ENCODE measurements at places on chromosomes 11 and 22.

DNA sequence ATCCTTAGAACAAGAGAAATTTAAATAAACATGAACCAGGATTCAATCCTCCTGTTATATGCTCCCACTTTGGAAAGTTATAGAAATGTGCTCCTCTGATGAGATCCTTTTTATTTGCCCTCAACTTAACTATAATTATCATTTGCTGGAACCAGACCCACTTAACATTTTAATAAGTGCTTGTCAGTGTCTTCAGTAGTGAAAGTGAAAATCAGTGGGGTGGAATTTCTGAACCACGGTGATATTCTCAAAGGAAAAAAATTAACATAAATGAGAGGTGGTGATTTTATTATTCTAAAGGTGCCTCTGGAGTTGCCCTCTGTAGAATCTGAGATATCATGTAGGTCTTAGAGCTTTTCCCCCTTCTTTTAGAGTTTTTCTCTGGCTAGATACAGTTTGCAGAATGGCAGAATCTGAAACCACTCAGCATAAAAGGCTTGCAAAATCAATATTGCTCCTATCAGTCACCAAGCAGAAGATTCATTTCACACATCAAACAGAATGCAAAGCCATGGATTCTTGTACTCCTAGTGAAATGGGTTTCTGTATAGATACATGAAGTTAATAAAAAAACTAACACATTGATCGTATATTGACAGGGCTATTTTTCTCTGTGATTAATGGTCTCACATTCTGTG, 213.2 kb downstream of the LUZP2 start:
- DNase-seq: no peak

DNA sequence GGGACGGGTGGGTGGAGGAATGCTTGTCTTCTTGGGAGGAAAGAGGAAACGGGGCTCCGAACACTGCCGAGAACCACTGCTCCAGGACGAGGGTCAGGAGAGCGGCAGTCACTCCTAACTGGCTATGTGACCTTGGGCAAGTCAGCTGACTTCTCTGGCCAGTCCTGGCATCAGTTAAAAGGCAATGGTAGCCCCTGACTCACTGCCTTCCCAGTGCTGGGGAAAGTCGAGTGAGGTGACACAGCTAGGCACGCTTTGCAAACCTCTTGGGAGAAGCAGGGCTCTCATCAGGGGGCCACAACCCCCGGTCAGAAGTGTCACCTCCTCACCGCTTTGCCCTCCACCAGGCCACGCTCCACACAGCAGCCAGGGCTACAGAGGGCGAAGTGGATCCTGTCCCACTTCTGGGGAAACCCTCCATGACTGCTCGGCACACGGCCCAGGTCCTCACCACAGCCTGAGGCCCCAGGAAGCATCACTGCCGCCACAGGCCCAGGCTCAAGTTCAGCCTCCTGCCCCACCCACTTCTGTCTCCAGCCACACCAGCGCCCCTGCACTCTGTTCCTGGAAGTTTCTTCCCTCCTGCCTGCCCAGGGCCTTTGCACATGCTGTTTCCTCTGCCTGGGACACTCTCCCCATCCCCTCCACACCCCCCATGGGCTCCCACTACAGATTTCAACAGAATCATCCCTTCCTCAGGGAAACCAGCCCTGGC, 16.3 kb downstream of the IL2RB start:
- DNase-seq: no peak

- no peak for DNase-seq
These were observed 787.1 kb upstream of the TENM4 start for GRCh38 chr11:80227915-80228314.

GRCh38 chr11:123228496-123229163, 33.6 kb upstream of the CLMP start:
- DNase-seq: peak; percentile 30

DNA sequence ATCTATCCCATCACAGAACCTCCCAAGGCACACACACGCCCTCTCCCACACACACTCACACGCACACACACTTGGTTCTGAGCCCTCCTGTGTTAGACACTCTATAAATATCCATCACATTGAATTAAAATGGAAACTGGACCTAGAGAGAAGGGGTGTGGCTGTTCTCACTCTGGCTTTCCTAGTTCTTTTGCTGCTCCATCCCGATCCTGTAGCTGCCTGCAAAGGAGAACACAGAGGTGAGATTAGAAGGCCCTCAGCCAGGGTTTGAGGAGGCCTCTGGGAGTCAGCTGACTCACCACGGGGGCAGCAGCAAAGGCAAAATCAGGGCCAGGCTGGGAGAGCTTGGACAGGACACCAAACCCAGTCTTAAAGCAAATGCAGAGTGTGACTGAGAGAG, 192.3 kb upstream of the CADM1 start:
- DNase-seq: no peak

DNA sequence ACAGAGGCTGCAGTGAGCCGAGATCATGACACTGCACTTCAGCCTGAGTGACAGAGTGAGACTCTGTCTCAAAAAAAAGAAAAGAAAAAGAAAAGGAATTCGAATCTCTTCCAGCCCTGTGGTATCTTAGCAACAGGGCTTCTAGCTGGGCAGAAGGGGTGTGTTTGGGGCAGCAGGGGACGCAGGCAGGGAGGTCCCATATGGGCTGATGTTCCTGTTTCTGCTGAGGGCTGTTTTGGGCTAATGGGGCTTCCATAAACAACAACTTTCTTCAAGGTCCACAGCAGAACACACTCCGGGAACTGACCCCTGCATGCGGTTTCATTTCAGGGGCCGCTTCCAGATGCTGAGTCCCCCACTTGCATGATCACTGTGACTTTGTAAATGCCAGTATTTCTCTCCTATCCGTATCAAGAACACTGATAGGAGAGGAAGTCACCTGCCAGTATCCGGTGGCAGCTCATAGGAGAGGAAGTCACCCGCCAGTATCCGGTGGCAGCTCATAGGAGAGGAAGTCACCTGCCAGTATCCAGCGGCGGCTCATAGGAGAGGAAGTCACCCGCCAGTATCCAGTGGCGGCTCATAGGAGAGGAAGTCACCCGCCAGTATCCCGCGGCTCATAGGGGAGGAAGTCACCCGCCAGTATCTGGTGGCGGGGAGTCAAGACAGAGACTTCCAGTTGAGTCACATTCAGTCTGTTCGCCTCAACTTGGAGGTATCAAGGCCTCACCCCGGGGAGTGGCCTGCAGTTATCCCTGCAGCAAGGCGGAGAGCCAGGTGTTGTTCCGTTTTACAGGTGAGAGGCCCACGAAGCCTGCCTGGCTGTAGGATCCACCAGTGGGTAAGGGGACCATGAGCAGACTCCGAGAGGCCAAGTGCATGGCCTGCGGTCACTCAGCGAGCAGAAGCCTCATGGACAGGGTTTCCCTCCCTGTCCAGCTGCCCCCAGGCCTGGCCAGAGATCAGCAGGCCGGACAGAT, 8.3 kb upstream of the FGF19 start:
- DNase-seq: no peak

DNA sequence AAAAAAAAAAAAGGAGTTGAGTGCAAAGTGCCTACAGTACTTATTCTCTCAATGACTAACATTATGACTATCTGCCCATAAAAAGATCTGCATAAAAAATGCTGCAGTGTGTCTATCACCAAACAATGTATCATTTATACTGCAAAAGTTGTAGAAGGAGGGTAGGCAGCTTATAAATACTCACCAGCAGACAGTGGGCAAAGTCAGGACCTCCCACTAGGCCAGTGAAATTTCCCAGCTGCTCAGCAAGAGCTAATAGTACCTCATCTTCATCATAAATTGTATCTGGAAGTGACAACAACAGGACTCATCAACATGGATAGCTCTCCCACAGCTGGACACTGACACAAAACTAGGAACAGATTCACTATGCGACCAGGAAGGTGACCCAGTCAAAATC, 1.6 kb downstream of the PPP2R1B start:
- no peak for DNase-seq

- DNase-seq: no peak
These were observed 1251.2 kb downstream of the BRD1 start for GRCh38 chr22:48576333-48577013.

DNA sequence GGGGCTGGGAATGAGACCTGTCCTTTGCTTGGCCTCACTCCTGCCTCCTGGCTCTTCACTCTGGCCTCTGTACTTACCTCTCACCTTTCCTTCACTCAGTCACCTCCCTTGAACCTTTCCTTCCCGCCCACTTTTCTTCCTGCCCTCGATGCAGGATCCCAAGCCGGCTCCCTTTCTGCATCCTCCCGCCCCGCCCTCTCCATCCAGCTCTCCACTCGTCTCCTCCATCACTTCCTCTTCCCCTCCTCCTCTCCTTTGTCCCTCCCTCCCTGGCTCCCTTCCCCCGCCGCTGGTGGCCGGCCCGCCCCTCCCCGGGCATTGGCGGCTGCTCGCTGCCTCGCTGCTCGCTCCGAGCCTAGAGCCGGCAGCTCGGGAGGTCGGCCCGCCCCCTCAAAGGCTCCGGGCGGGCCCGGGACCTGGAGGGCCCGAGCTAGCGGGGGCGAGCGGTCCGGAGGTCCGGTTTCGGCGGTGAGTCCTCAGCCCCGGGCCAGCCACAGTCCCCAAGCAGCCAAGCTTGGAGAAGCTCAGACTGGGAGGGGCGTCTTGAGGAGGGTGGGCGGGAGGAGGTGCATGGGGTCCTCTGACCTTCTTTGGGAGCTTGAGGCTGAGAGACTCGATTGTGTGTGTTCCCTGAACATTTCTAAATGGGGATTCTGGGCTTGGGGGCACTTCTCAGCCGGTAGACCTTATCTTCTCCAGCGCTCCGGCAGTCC, 13.8 kb downstream of the PHLDB1 start:
- DNase-seq: peak; percentile 93

DNA sequence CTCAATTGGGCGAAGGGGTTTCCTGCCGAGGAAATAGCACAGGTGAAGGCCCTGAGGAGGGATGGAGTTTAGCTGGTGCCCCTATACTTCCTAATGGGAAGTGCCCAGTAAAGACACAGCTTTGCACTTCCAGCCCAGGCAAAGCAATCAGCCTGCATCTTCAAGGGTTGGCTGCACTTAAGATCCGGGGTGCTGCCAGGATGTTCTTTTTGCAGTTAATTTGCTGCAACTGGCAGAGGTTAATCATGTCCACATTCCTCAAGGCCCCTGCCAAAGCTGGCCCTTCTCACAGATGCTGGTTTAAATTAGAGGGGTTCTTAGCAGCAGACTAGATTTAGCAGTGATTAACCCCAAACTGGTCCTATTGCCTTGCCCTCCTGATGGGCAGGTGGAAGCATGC, 137.7 kb upstream of the NAV2 start:
- DNase-seq: no peak

DNA sequence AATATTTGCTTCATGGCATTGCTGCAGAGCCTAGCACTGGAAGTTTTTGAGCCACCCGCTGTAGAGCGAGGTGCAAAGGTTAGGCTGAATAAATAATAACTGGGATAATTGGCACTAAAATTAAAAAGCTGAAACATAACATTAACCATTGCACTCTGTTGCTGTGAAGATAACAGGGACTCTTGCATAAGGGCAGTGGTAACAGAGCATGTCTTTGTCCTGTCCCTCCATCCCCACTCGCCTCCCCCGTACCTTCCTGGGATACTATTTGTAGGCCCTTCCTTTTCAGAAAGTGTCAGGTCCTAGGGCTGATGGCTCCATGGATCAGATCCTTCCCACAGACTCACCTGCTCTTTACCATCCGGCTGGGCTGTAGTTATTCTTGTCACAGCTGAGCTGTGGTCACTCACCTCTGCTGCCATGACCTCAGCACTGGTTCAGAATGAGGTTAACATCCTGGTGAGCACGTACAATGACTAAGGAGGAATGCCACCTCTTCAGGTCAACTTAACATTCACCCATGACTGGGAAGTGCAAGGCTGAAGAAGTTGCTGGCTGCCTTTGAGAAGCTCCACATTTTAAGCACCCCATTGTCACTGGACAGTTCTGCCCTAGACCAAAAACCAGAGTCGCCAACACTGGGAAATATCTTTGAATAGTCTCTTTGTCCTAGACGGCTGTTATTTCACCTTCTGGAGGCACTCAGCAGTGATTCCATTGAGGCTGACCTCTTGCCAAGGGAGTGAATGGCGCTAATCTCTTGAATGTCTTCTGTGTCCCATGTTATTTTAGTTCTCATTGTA, 103.2 kb upstream of the KIRREL3 start:
- no peak for DNase-seq

DNA sequence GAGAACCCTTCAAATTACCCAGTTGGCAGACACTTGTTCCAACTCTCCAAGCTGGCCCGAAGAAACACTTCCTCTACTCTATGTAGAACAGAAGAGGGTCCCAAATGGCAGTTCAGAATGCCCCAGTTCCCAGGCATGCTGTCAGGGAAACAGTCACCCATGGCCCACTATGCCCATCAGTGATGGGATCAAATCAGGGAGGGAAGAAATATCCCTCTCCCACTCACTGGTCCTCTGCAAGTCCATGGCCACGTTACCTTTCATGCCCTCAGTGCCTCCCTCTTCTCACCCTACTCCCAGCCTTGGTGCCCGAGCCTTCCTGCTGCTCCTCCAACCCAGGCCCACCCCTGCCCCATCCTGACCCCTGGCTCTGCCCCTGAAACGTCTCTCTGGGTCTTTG, 16.6 kb downstream of the APOL3 start:
- no peak for DNase-seq

GRCh38 chr11:96162816-96163499, 180.0 kb downstream of the MAML2 start:
- DNase-seq: peak; percentile 94

GRCh38 chr11:103736315-103737036, 300.0 kb upstream of the DDI1 start:
- DNase-seq: no peak

DNA sequence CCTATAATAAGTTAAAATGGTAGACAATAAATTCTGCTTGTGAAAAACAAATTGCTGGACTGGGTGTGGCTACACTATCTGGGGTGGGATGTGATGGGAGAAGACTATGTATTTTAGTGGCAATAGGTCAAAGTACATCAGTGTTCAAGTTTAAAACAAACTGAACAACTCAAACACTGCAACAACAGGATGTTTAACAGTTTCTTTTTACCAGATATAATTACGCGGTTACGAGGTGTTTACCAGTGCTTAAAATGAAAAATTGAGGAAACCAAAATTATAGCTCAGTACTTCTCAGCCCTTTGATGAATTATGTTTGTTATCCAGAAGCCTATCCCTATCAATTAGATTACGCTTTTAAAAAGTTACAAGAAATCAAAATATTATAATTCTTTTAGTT, 3.2 kb downstream of the PRDM10 start:
- no peak for DNase-seq

GRCh38 chr11:24598641-24599040, 101.8 kb downstream of the LUZP2 start:
- DNase-seq: no peak

DNA sequence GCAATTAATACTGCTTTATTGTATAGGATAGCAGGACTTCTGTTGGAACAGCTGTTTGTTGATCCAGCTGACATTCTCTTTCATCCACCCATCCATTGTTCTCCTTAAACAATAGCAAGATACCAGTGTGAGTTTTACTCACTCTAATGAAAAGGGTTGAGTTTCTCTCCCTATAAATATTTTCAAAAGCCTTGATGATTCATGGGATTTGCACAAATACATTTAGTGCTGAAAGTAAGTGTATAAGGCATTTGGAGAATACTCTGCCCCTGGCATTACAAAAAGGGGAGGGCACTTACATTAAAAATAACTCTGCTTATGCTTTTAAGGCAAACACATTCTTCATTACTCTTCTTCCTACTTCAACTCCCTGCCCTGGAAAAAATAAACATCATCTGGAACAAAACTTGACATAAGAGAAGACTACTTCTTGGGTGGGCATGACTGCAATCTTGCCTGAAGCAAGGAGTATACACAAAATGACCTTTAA, 634.9 kb downstream of the METTL15 start:
- peak; percentile 50 for DNase-seq
